T follicular helper cell (primary cell): ENCODE measurements at places on chromosomes 11 and 22.

- DNase-seq: no peak
Observed at GRCh38 chr11:76729214-76729613, 53.9 kb upstream of the TSKU start.

DNA sequence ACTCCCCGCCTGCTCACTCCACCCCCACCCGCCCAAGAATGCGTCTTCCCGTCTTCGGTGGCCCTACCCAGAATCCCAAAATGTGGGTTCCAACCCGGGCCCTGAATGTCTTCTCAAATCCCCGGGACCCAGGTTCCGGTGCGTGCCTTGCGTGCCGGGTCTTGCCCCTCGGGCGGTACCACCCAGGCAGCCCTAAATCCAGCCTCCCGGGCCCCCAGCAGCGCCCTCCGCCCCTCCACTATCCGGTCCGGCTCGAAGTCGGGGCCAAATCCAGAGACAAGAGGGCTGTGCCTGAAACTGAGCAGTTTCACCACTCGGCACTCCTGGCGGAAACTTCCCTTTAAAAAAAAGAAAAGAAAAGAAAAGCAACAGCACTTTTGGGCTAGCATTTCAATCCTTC is 16.3 kb upstream of the CCT8L2 start:
- no peak for DNase-seq

GRCh38 chr11:57599381-57599780 is 1.9 kb downstream of the SERPING1 start:
- no peak for DNase-seq

- no peak for DNase-seq
Observed at GRCh38 chr11:16924826-16925560, 89.2 kb downstream of the PLEKHA7 start.

DNA sequence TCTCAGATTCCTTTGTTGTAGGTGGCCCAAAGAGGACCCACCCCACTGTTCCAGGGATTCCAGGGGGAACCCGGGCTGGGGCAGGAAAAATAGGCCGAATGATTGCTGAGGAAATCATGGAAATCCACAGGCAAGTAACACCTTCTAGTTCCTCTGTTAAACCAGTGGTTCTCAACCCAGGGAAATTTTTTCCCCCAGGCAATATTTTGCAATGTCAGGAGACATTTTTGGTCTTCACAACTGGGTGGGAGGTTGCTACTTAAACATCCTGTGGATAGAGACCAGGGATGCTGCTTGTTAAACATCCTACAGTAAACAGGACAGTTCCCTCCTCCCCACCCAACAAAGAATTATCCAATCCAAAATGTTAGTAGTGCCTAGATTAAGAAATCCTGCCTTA is 84.7 kb downstream of the BTBD10 start:
- no peak for DNase-seq

DNA sequence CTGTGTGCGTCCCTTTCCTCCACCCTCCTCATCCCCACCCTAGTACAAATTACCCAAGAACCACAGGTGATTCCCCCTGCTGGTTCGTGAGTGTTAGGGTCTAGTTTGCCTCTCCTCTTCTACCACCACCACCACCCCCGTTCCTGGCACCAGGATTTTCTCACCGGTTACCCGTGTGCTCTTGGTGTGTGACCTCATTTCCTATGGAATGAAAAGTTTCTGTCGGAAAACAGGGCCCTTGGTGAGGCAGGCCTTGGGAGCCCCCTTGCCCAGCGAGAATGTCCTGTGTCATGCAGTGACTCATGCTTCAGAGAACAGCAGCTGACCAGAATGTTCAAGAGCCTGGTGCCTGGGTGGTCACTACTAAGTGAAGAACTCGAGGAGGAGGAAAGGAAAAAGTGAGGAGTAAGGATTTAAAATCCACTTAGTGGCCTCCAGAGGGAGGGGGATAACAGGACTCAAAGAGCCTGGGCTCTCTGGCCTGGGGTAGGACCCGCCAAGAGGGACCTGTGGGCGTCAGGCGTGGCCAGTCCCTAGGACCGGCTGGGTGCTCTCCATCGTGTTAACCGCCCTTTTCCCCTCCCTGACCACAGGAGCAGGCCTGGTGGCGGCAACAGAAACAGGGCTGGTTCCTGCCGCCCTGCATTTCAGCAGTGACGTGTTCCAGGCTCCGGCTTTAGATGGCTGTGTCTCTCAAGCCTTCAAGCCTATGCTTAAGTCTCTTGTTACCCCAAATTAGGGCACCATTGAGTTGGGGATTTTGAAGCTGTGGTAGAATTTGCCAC is 30.2 kb downstream of the C22orf31 start:
- DNase-seq: no peak

DNA sequence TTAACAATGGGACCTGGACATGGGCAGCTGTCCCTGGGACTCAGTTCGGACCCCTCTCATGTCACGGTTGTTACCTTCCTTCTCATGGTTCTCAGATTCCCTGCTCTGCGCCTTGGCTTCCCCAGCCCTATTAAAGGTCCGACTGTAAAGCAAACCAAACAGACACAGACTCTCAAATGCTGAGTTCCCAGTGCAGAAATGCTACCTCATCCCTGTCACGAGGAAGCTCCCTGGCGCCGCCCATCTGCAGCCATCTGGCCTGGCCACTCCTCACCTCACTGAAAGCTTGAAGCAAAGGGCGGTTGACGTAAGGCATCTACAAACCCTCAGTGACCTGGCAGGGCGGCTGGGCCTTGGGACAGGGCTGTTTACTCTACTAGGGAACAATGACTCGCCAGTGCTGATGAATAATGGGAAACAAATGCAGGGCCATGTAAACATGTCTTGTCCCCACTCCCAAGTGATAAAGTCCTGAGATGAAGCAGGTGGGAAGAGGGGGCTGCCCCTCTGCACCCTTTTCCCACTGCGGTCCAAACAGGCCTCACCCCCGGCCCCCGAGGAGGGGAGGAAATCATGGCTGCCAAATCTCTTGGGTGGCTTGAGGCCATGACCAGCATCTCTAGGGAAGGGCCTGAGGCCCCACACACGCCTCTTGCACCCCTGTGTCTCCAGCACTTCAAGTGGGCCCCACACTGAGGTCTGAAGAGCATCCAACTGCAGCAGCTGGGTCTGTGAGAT is 49.3 kb downstream of the SCUBE1 start:
- no peak for DNase-seq

DNA sequence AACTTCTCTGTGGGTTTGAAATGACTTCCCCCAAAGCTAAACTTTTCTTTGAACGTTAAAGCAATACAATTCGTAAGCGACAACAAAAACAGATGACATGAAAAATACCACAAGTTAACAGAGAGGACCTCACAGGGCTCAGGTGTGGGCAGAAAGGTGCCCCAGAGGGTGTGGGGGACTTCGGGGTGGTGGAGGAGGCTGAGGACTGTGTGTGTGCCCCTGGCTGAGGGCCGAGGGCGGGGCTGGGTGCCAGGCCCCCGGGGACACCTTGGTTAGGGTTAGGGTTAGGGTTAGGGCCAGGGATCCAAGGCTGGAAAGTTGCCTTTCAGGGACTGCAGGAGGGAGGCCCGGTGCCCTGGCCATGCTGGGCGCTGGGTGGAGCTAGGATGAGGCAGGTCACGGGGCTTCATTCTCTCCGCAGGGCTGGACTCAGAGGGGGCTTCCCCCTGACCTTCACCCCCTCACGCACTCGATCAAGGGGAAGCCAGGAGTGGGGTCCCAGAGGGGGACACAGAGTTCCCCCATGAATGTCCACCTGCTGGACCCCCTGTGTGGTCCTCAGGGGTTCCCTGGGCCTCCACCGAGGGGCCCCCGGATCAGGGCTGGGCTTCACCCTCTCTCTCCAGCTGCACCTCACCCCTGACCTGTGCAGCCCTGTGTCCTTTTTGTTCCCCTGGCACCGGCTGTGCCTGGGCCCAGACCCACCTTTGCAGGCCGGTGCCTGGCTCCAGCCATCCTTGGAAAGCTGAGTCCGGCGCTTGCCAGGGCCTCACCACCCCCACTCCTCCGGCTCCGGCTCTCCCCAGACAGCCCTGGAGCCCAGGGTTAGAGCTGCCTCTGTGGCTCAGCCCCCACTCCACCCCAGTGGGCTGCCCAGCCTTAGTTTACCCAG is 7.0 kb downstream of the TNNI2 start:
- no peak for DNase-seq

DNA sequence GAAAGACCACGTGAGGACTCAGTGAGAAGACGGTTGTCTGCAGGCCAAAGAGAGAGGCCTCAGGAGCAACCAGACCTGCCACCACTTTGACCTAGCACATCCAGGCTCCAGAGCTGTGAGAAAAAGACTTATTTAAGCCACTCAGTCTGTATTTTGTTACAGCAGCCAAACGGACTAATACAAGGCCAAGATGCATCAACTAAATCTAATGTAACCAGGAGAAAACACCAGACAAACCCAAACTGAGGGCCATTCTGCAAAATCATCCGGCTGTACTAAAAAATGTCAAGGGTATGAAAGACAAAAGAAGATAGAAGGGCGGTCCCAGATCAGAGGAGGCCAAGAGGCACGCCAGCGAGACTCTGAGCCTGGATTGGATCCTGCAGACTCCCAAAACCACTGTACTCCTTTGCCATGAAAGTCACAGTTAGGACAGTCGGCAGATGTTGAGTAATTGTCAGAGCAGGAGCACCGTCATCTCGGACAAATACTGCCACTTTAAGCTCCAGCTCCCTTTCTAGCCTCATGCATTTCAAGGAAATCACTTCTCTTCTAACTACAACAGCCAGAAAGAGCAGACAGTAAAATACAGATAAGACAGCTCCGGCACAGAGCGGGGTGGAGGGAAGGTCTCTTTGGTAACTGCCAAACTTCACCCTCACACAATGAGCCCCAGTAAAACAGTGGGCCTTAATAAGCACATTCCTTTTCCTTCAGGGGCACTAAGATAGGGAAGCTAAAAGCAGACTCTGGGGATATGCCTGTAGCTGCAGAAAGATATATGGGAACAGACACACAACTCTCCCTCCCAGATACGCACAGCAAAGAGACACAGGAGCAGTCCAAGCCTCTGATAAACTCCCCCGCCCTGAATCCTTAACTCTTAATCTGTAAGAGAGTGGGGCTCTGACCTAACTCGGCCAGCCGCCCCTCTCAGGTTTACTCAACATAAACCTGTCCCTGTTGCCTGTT is 3.5 kb upstream of the ZP1 start:
- DNase-seq: no peak

- DNase-seq: no peak
Observed at GRCh38 chr11:44207292-44207691, 102.6 kb downstream of the ALX4 start.

DNA sequence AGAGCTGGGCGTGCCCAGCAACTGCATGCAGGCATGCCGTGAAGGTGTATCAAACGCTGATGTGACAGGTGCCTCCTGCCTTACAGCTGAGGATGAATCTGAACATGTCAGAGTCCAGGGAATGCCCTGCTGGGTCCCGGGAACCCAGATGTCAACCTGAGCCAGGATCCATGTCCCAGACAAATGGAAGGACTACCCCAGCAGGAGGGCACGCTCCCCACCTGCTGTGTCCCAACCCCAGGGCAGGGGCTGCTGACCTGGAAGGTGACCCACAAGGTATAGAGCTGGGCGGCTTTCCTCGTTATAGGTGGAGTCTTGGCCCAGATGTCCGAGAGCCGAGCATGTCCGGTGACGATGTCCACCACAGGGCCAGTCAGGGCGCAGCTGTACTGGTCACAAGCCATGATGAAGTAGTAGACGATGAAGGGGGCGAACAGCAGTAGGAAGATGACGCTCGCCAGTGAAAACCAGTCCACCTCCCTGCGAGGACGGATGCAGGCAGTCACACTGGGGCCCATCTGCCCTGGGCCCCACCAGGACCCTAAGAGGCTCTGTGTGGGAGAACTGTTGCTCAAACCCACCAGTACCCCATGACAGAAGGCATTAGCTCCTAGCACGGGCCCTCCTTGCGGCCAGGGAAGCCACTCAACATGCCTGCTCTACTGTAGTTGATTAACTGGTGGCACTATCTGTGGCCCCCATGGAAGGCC is 4.3 kb downstream of the DHCR7 start:
- DNase-seq: no peak

- no peak for DNase-seq
Observed at GRCh38 chr11:10305964-10306918, 1.4 kb downstream of the ADM start.

- no peak for DNase-seq
Observed at GRCh38 chr11:83639995-83640758, 354.0 kb upstream of the CCDC90B start.

GRCh38 chr11:12287009-12287373 is 90.4 kb upstream of the PARVA start:
- no peak for DNase-seq

DNA sequence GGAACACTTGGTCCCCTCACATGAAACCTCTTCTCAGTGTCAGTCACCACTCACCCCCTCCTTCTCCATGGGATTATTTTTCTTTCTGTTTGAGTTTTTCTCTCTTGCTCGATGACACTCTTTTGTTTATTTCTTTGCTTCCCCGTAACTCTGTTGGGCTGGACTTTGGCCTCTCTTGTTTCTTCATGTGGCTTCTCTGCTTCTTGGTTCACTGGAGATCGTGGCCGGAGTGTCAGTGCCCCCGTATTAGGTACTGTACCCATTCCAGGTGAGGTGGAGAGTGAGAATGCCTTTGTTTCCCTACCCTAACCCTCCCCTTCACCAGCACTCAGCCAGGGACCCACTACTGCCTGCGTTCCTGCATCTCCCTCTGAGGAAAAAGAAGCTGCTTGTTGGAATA is 32.5 kb downstream of the CYB5R2 start:
- no peak for DNase-seq

GRCh38 chr11:132549561-132549960 is 982.7 kb downstream of the OPCML start:
- DNase-seq: no peak
